Sigmoid colon (tissue), 7 donors: ENCODE measurements at places on chromosomes 12 and 14. TPM values are rescaled to one million over a fixed set of nuclear protein-coding genes. Genes with fewer than 3 reads are reported as not detected.

DICER1 gene
- total RNA-seq: 56.5 TPM

SPRYD4 gene
- total RNA-seq: 2.5 TPM

OR6C2 gene
- not detected for total RNA-seq

OR6C65 gene
- total RNA-seq: not detected

NDUFA9 gene
- 38.6 TPM for total RNA-seq

GRCh38 chr14:75793806-75794205, 132.8 kb downstream of the TTLL5 start:
- H3K4me3 ChIP-seq: no peak overlapping the region
- H3K27me3 ChIP-seq: no peaks in the 10 kb centered on the region
- H3K36me3 ChIP-seq: no peaks in the 10 kb centered on the region
- H3K27ac ChIP-seq: peak overlapping the region; percentile 57

- no peak overlapping the region for H3K27ac ChIP-seq
- H3K36me3 ChIP-seq: no peaks in the 10 kb centered on the region
- peaks cover 44% of the 10 kb centered on the region for H3K4me1 ChIP-seq
- peak; percentile 46 for DNase-seq
- no peak overlapping the region for H3K4me3 ChIP-seq
- H3K27me3 ChIP-seq: no peaks in the 10 kb centered on the region
Measured at GRCh38 chr14:77316872-77317301, 3.8 kb downstream of the POMT2 start.

- no peak overlapping the region for H3K4me3 ChIP-seq
- H3K36me3 ChIP-seq: peaks cover 55% of the 10 kb centered on the region
- no peaks in the 10 kb centered on the region for H3K4me1 ChIP-seq
- no peaks in the 10 kb centered on the region for H3K27me3 ChIP-seq
- DNase-seq: no peak
- H3K27ac ChIP-seq: no peak overlapping the region
Measured at GRCh38 chr12:122311696-122312095, 45.4 kb upstream of the VPS33A start.

DNA sequence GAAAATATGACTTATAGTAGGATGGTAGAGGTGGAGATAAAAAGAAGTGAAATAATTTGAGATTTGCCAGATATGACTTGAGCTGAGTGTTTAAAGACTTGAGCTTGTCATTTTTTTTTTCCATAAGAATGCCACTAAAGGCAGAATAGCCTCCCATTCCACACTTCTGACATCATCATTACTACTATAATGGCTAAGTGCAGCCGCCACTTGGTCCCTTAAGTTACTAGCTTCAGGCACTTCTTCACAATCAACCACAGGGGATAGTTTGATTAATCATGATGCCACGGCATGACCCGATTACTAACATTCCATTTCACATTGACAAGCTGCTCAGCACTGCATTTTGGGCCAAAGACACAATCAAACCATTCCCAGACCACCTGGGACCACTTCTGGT, 127.9 kb downstream of the EFCAB11 start:
- H3K4me1 ChIP-seq: peaks cover 3% of the 10 kb centered on the region
- no peak overlapping the region for H3K4me3 ChIP-seq

- H3K36me3 ChIP-seq: peaks cover 55% of the 10 kb centered on the region
- no peaks in the 10 kb centered on the region for H3K27me3 ChIP-seq
- H3K4me3 ChIP-seq: no peak overlapping the region
- H3K27ac ChIP-seq: no peak overlapping the region
- peaks cover 21% of the 10 kb centered on the region for H3K4me1 ChIP-seq
Measured at GRCh38 chr14:22926316-22926715, 2.9 kb downstream of the PRMT5 start.

DNA sequence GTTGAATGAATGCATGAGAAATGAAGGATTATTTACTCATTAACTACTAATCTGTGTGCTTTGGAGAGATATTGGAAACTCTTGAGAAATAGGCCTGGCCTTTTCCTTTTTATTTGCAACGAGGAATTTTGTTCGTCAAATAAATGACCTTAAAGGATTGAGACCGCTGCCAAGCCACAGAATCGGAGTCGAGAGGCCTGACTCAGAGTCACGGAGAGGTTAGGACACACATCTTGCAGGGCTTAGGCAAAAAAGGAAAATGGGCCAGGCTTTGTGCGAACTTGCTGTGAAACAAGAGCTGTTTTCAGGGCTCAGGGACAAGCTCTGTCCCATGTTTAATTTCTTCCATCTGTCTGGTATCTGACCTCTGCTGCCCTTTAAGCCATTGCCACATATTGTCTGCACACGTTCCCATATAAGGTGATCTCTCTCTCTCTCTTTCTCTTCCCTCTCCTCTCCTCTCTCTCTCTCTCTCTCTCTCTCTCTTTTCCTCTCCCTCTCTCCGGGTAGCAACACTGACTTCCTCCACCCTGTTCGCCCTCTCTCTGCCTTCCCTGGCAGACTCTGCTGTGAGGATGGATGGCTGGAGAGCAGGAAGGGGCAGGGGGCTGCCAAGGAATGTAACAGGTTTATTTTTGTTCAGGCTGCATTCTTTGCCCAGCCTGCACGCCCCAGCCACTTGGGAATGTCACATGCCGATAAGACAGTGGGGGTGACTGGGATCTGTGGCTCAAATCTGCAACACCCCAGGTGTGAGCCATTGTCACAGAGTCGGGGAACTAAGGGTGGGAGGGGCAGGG, 14.9 kb upstream of the IFT81 start:
- H3K27me3 ChIP-seq: no peaks in the 10 kb centered on the region
- peak overlapping the region; percentile 18 for H3K4me3 ChIP-seq
- peak; percentile 98 for DNase-seq
- no peaks in the 10 kb centered on the region for H3K36me3 ChIP-seq
- H3K4me1 ChIP-seq: peaks cover 47% of the 10 kb centered on the region

GRCh38 chr14:71497645-71498086, 434.6 kb upstream of the RGS6 start:
- no peaks in the 10 kb centered on the region for H3K36me3 ChIP-seq
- H3K27me3 ChIP-seq: no peaks in the 10 kb centered on the region

DNA sequence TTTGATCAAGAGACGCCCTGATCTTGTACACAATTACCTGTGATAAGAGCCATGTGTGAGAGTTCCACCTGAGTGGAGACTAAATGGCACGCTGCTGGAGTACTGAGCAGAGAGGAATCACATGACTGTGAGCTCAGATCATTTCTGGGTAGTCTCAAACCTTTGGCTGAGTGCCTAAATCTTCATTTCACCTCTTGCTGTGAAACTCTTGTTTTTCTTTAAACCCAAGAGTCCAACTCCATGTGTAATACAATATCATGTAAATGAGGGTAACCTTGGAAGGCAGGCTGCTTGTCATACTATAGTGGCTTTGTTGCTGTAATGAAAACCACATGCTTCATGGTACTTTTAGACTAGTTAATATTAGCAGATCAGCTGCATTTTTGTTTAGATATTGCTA, 156.9 kb downstream of the CAND1 start:
- no peaks in the 10 kb centered on the region for H3K27me3 ChIP-seq
- DNase-seq: no peak
- H3K36me3 ChIP-seq: no peaks in the 10 kb centered on the region
- peaks cover 14% of the 10 kb centered on the region for H3K4me1 ChIP-seq
- no peak overlapping the region for H3K27ac ChIP-seq

DNA sequence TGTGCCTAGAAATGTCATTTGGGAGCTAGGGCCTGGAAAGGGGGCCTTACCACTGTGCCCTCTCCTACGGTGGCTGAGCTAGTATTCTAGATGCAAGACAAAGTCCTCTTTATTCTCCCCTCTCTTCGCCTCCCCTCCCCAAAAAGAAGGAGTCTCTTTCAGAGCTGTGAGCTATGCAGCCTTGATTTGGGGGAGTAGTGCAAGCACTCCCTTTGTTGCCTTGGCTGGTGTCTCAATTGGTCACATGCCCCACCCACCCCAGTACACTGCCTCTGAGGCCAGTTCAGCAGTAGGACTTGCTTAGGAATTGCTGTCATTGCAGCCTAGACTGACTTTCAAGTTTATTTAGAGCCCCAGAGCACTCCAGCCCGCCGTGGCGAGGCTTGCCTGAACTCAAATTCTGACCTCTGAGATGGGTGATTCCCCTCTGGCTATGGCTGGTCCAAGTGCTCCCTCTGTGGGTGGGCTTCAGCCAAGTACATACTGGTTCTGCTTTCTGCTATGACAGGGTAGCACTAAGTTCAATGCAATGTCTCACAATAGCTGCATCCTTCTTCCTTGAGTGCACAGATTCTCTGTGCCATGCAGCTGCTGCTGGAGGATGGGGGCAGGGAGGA, 37.0 kb upstream of the FBXO33 start:
- no peaks in the 10 kb centered on the region for H3K4me1 ChIP-seq
- no peak for DNase-seq
- no peak overlapping the region for H3K27ac ChIP-seq
- H3K4me3 ChIP-seq: no peak overlapping the region
- H3K27me3 ChIP-seq: no peaks in the 10 kb centered on the region
- H3K36me3 ChIP-seq: no peaks in the 10 kb centered on the region

DNA sequence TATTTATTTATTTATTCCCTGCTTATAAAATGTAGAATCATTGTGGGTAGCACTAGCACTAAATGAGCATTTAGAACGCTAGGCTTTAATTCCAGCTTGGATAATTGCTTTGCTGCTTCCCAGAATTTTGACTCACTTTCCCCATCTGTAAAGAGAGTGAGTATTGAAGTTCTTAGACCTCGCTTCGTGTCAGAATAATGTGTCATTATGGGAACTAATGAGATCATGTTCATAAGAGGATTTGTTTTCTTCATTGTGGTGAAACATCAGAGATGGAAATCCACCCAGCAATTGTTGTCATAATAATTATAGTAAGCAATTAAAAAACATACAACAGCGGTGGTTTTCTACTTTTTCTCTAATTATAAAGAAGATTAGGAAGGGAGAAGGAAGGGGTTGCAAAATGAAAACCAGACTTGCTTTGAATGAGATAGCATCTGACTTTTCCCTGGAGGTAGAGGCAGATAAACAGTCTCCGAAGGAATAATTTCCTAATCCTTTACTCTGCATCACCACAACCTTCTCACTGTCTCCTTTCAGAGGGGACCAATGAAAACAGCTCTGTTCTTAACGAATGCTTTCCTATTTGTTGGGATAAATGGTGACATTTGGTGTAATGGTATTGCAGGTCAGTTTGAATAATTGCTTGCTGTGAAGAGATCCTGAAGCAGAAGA, 86.8 kb upstream of the ARHGAP5 start:
- DNase-seq: no peak
- H3K4me3 ChIP-seq: no peak overlapping the region
- no peaks in the 10 kb centered on the region for H3K36me3 ChIP-seq

DNA sequence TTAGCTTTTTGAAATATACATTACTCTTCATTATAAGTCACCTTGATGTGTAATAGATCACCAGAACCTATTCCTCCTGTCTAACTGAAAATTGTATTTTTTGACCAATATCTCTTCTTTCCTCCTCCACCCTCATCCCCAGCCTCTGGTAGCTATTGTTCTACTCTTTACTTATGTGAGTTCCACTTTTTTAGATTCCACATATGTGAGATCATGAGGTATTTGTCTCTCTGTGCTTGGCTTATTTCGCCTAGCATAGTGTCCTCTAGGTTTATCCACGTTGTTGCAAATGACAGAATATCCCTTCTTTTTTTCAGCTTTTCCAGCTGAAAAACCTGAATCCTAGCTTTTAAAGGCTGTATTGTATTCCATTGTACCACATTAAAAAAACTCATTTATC, 82.1 kb downstream of the MIPOL1 start:
- H3K4me1 ChIP-seq: no peaks in the 10 kb centered on the region
- no peaks in the 10 kb centered on the region for H3K36me3 ChIP-seq
- no peak for DNase-seq
- no peaks in the 10 kb centered on the region for H3K27me3 ChIP-seq

GRCh38 chr12:64255249-64255648, 33.2 kb upstream of the KICS2 start:
- DNase-seq: no peak
- no peaks in the 10 kb centered on the region for H3K36me3 ChIP-seq
- no peaks in the 10 kb centered on the region for H3K27me3 ChIP-seq
- H3K27ac ChIP-seq: no peak overlapping the region
- H3K4me3 ChIP-seq: no peak overlapping the region

DNA sequence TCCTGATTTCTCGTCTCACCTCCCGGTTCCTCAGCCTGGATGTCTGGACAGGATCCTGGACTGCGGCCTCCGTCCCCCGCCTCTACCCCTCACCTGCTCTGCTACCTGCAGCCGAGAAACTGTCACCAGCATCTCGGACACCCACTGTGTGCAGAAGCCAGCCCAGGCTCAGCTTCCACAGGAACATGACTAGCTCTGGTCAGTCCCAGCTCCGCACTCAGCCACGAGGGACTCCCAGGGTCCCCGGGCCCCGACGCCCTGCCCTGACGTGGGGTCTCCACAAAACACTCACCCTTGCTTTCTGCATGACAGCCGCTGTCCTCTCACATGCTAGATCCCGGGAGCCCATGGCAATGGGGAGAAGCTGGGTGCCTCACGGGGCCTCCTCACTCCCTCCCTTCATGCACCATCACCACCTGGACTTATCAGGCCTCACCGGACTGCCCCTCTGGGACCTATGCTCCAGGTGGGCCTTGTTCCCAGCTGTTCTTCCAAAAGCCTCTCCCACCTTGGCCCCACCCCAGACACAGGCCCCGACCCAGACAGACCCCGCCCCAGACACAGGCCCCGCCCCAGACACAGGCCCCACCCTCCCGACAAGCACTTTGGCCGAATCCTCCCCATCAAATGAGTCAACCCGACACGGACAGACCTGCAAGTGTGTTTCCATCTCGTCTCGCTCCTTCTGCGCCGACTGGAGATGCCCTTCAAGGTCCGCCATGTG, 26.9 kb upstream of the ANKLE2 start:
- H3K4me1 ChIP-seq: no peaks in the 10 kb centered on the region
- DNase-seq: no peak
- no peak overlapping the region for H3K27ac ChIP-seq
- H3K36me3 ChIP-seq: peaks cover 48% of the 10 kb centered on the region

DNA sequence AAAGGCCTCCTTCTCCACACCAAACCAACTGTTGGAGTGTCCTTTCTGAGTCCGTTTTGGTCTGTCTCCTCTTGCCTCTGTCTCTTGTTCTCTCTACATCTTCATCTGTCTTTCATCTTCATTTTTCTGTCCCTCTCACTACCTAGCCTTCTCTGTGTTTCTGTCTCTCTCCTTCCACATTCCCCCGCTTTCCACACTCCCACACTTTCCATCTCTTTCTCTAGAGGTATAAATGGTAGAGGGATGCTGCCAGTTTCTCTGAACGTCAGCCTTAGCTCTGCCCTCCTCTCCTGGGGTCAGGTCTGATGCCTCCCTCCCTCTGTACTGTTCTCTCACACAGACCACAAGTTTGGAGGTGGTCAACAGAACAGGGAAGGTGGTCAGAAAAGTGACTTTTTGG, 42.9 kb downstream of the SMUG1 start:
- no peak overlapping the region for H3K4me3 ChIP-seq
- H3K36me3 ChIP-seq: no peaks in the 10 kb centered on the region
- no peaks in the 10 kb centered on the region for H3K4me1 ChIP-seq
- no peaks in the 10 kb centered on the region for H3K27me3 ChIP-seq
- DNase-seq: no peak

- H3K36me3 ChIP-seq: no peaks in the 10 kb centered on the region
- H3K4me3 ChIP-seq: no peak overlapping the region
- no peak for DNase-seq
- H3K27me3 ChIP-seq: no peaks in the 10 kb centered on the region
Measured at GRCh38 chr14:50814161-50814560, 16.8 kb downstream of the NIN start.
